T1000 (cell line): ENCODE measurements at places on chromosomes 16 and 17.

- no peak for DNase-seq
Measured at GRCh38 chr17:73820686-73821448, 176.6 kb upstream of the SDK2 start.

DNA sequence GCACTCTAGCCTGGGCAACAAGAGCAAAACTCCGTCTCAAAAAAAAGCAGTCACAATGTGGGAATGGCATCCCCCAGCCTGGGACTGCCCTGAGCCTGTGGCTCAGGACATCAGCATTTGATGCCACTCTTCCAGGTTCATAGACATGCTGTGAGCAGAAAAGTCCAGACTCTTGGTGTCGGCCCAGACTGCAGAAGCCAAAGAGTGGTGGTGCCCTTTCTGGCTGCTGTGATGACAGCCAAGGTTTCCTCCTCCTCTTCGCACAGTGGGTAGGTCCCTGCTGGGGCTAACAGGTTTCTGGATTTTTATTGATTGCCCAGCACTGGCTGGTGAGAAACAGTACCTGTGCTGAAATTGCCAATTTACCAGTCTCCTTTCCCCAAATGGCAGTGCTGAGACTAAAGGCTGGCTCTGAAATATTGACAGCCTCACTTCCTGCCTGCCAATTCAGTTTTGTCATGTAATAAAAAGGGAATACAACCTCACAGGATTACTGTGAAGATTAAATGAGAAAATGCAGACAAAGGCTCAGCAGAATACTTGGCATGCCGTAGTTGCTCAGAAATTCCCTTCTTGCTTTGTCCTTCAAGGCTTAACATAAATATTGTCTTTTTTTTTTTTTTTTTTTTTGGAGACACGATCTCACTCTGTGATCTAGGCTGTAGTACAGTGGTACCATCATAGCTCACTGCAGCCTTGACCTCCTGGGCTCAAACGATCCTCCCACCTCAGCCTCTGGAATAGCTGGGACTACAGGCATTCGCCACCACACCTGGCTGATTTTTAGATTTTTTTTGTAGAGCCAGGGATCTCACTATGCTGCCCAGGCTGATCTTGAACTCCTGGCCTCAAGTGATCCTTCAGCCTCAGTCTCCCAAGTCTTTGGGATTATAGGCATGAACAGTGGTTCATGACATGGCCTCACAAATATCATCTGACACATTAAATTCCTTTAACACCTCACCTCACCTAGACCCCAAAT, 15.5 kb upstream of the UBE2G1 start:
- no peak for DNase-seq

- DNase-seq, result no peak
Measured at GRCh38 chr17:73030995-73031394, 61.5 kb downstream of the SLC39A11 start.

DNA sequence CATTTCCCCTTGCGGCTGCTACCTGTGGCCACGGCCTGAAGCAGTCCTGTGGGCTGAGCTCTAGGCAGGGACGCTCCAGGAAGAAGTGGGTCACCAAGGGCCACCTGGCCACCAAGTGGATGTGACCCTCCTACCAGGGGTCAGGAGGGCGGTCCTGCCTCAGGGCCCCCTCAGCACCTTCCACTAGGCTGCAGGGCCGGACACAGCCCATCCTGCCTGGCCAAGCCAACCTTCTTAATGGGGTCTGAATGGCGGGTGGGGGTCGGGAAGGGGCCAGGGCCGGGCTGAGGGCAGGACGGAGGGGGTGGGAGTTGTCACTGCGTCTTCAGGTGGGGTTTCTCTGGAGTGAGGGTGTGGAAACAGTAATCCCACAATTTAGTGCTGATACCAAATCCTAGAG, 13.2 kb upstream of the MLKL start:
- no peak for DNase-seq

- DNase-seq, result no peak
Measured at GRCh38 chr16:67917140-67917851, 14.4 kb downstream of the CTRL start.
